ENCODE measurements at places on chromosomes 4 and X.
A peak's percentile ranks its signal among the peaks of the same experiment; 100 is the strongest.

DNA sequence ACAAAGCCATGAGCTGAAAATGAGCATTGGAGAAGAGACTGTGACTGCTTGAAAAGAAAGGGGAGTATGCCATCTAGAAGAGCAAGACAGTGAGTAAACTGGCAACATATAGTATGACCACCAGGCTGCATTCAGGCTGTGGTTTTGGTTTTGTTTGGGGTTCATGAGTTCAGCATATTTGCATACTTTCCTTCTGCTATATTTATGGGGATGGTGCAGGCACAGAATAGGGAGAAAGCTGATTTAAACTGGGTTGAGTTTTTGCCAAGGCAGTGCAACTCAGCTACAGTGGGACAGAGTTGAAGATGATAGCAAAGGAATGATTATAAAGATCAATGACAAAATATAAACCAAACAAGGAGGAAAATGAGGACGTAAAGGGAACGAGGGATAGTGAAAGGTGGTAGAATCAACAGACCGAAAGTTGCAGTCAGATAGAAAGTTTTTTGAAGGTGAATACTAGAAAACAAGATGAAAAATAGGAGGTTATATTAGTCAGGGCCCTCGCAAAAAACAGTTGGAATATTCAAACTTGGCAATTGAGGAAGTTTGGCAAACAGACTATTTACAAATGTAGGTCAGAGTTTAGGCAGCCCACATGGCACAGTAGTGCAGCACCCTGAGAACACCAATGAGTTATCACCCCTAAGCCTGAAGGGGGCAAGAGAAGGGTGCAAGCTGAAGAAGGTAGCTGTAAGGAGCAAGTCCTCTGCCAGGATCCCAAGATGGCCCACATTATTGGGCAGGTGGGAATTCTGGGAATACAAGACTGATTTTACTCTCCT is 114.8 kb upstream of the MAP9 start:
- DNase-seq: no peak

DNA sequence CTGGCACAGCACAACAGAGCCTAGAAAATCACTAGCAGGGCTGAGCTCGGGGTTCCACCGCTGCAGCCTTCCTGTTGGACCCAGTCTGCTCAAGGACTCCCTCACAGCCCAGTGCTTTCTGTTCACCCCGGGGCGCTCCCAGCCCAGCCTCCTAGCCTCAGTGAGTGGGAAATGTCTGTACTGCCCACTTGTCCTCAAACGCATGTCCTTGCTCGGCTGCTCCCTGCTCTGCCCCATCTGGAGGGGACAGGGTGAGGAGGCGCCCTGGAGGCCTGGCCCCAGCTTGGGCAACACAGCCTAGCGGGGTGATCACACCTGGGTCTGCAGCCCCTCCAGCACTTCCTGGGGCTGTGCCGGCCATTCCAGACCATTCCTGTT is 11.9 kb upstream of the CCNQ start:
- DNase-seq: no peak

- DNase-seq: no peak
Observed at GRCh38 chr4:75555294-75556164, at the start of gene ODAPH. TSS of gene ODAPH (plus strand) at chr4:75556066. CDS start at chr4:75556083, 17 bp downstream.

- no peak for DNase-seq
Observed at GRCh38 chr4:109164011-109164410, 138.4 kb downstream of the COL25A1 start.

DNA sequence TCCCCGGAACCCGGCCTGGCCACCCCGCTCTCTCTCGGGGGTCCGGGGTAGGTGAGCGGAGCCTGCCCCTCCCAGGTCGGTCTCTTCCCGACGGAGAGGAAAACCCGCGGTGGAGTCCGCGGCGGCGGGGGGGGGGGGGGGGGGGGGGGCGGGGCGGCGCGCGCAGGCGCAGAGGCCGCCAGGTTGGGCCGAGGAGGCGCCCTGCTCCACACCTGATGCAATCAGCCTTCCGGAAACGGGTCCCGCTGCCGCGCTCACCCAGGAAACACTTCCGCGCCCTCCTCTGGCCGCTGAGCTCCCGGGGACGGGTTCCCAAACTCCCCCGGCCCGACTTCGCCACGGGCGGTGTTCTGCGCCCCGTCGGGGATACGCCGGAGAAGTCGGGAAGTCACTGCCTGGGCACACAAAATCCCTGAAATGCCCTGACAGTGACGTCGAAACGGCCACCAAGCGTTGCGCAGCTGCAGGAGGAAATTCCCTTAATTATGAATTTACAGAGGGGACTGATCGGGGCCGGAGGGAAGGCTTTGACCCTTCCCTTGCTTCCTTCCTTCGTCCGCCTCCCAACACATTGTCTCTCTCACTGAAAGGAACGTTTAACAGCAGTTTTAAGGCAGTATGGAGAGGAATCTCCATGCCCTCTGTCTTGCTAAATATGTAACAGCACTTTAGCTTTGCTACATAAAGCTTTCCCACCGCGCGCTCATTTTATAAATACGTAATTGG is 2.1 kb upstream of the APBB2 start:
- DNase-seq: peak; percentile 89

DNA sequence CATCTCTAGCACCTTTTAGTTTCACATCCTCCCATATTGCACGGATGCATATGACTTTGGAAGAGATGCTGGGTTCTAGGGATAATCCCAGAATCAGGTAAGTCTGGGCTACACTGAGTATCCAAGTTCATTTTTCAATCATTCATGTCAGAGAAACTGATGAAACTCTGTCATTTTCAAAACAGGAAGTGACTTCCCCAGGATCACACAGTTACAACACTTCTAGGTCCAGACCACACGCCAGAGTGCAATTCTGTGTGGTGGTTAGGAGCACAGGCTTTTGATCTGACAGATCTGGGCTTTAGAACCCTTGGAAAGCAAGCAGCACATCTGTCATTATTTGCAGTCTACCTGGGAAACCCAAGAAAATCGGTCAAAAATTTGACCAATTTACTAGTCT is 52.1 kb upstream of the CDKN2AIP start:
- no peak for DNase-seq

DNA sequence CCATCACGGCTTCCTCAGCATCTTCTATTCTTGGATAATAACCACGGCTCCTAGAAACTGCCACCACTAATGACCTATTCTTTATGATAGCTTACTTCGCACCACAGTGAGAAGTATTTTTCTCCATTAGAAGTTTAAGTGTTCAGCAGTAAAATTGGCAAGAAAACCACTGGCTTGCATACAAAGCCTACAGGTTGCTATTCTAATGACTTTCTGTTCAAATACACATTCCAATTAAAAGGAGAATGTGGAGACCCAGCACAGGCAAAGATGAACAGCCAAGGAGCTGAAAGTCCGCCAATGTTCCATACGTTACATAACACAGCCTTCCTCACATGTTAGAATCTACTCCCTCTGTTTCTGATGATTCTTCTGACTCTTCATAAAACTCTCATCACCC is 875.0 kb upstream of the PRKX start:
- DNase-seq: no peak

- DNase-seq: no peak
Observed at GRCh38 chr4:167717495-167717894, 374.8 kb upstream of the ANXA10 start.

- no peak for DNase-seq
Observed at GRCh38 chrX:153791104-153791852, 2.9 kb downstream of the IDH3G start.

- DNase-seq: peak; percentile 90
Observed at GRCh38 chr4:40630335-40631021, 814 bp upstream of the RBM47 start.

DNA sequence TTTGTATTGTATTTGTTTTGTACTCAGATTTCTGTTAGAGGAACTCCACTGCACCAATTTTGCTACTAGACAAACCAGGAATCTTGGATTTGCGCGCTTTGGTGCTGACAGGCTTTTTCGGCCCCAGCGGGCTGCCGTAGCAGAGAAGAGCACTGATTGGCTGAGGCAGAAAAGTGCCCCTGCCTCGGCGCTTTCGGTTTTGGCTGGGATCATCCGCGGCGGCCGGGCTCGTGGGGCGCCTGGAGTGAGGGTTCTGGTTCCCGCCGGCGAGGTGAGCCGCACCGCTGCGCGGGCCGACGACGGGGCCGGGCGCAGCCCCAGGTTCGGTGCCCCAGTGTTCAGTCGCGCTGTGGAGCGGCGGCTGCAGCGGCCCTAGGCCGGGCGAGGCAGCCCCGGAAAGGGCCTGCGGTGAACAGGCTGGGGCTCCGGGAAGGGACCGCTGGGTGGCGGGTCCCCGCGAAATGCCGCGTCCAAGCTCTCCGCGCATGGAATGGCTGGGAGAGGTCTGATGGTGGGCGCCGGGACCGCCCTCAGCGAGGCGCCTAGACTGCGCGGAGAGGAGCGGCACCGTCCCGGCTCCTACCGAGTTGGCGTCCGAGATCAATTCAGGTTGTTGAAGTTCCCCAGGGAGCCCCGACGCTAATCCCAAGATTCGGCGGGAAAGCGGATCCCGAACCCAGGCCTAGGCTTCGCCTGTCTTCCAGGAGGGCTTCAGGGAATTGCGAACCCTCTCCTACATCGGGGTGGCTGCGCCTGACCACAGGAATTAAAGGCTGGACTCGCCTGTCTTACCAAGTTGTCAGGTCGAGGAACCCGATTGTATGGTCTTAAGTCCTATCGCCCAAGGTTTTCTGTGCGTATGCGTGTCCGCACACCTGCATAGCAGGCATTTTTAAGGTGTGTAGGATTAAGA is at the start of gene LSM6:
Gene LSM6, plus strand, starts transcription at position 178 of the 913 bp plus-strand sequence. CDS start 7,204 bp downstream, outside the sequence.
- peak; percentile 91 for DNase-seq

- DNase-seq: no peak
Observed at GRCh38 chr4:41935652-41936021, 408 bp downstream of the TMEM33 start.

DNA sequence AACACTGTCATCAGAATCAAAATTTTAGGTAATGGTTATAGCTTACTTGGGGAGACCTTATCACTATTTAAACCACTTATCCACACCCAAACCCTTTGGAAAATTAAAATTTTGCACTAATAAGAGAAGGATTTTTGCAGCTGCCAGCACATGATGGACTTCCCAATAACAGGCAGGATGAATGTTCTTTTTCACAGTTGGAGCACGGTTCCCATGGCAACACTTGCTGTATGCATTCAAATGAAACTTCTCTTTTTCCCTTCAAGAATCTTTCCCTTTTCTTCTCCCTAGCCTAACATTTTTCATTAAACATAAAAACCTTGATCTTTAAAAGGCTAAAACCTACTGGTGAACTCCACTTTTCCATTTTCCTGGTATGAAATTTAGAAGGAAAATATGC is 768.2 kb downstream of the KCTD8 start:
- DNase-seq: no peak

GRCh38 chr4:79611026-79611425 is 203.0 kb upstream of the GK2 start:
- no peak for DNase-seq

DNA sequence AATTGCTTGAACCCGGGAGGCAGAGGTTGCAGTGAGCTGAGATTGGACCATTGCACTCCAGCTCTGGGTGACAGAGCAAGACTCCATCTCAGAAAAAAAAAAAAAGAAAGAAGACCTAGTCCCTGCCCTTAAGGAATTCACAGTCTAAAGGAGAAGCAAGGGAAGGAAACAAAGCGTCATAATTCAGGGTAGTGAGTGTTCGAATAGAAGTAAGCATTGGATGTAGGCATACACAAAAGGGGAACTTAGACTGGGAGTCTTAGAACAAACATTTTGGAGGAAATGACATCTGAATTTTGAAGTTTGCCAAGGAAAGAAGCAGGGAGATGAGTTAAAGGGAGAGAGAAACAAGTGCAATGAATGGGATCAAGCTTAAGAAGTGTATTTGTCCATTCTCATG is 32.4 kb downstream of the PPM1K start:
- no peak for DNase-seq

- no peak for DNase-seq
Observed at GRCh38 chrX:22220941-22221340, 51.8 kb upstream of the CBLL2 start.

- no peak for DNase-seq
Observed at GRCh38 chr4:139521754-139522401, 34.1 kb downstream of the SETD7 start.

DNA sequence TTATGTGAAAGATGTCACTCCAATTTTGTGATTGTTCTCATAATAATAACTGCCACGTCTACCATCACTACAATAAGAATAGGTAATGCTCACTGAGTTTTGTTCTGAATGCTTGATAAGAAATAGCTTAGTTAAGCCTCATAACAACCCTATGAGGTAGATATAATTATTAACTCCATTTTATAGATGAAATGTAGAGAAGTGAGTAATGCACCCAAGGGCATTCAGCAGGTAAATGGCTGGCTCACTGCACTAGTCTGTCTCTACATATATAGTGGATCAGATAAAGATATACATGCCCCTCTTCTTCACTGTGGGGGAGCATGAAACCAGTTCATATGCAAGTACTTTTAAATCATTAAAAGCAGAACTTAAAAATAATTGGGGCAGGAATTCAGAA is 65.8 kb upstream of the SLC4A4 start:
- no peak for DNase-seq

DNA sequence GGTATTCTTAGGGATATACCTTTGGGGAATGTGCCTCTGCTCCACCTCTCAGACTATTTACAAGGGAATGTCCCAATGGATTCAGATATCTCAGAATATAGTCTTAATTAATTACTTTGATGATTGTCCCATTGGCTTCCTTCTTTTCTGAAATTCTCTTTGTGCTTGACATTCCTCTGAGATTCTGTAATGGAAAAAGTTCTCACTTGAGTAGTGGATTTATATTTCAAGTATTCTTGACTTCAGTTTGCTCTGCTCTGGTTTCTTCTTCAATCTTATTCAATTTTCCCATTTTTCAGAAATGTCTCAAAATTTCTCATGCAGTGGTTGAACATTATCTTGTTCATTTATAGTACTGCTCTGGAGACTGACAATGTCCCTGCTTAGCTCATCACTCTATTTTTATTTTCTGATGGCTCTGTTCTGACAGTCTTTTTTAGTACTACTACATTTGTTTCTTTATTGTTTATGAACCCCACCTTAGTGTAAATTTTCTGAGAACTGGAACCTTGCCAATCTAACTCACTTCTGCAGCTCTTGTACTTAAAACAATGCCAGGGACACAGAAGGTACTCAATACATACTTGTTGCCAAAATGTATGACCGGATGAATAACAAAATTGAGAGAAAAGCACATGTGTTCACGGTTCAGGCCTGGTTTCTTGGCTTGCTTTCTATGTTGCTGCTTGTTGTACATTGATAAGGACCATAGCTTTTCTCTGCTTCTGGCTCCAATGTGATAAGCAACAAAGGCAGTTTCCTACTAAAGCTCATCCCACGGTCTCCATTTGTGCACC is 471.7 kb downstream of the GASK1B start:
- DNase-seq: no peak

DNA sequence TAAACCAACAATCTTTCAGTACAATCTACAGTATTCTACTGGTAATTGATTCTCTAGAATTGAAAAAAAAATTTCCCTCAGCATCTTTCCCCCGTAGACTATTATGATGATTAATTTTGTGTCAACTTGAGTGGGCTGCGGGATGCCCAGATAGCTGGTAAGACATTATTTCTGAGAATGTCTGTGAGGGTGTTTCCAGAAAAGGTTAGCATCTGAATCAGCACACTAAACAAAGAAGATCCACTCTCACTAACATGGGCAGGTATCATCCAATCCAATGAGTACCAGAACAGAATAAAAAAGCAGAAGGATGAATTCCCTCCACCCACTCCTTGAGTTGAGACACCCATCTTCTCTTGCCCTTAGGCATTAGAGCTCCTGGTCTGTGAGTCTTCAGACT is 186.1 kb upstream of the MAB21L2 start:
- DNase-seq: no peak

All from lower lobe of right lung (tissue), 2 donors.